ENCODE measurements at places on chromosomes 3 and 15.

DNA sequence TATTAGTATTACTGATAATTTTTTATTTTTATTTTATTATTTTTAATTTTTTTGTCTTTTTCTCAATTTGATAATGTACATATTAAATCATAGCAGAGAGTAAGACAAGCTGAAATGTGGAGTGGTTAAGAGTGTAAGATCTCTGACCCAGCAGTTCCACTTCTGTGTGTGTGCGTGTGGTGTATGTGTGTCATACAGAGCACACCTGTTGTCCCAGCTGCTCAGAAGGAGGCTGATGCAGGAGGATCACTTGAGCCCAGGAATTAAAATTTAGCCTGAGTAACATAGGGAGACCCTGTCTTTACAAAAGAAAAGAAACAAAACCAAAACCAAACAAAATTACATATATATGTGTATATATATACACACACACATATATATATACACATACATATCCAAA is 1.4 kb upstream of the CIDEC start:
- no peak for DNase-seq
- H3K27me3 ChIP-seq: no peaks in the 10 kb centered on the region
- no peaks in the 10 kb centered on the region for H3K36me3 ChIP-seq
- H3K4me3 ChIP-seq: no peak overlapping the region
- no peaks in the 10 kb centered on the region for H3K4me1 ChIP-seq

DNA sequence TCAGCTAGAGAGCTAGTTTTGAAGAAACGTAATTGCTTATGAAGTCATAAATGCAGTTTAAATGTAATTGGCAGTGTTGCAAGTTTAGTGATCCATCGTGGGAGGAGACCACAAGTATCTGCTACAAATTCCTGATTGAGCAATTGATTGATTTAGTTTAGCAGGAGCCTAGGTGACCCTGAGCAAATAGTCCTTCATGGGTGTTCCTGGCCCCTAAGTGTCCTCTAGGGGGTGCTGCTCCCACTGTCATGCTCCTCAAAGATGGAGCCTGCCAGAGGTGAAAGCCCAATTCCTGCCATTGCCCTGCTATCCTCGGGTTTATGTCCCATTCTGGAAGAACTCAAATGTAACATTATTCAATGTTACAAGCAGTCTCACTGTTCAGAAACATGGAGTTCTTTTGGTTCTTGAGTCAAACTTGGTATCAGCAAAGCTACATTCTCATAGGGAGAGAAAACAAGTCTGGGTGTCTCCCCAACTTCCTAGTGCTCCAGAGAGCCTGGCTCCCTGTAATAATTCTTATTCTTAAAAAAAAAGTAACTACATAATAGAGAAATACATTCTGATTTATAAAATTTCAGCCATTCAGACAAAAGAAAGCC is 29.8 kb upstream of the SENP5 start:
- H3K36me3 ChIP-seq: peaks cover under 1% of the 10 kb centered on the region
- H3K27me3 ChIP-seq: no peaks in the 10 kb centered on the region
- H3K4me3 ChIP-seq: no peak overlapping the region
- H3K27ac ChIP-seq: no peak overlapping the region

DNA sequence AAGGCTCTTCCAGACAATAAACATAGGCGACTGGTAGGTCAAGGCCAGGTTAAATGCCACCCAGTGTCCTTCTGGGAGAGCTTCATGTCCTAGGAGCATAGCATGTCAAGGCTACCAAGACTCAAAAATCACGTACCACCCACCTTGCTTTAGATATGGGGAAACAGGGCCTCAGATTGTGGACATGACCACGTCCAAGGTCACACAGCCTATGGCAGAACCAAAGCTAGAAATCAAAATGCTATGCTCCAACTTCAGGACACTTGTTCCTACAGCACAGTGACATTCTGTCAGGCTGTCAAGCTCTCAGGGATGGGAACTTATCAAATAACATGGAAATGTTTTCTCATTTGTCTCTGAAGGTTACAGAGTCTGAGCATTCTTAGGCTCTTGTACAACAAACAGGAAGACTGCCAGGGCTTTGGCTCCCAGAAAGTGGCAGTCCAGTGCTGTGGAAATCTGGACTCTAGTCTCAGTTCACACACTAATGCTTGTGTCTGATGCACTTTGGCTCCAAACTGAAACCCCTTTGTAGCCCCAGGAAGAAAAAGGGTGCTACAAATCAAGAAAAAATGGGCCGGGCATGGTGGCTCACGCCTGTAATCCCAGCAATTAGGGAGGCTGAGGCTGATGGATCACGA is 170.4 kb upstream of the LPP start:
- H3K27me3 ChIP-seq: no peaks in the 10 kb centered on the region
- H3K4me3 ChIP-seq: no peak overlapping the region
- no peaks in the 10 kb centered on the region for H3K36me3 ChIP-seq

DNA sequence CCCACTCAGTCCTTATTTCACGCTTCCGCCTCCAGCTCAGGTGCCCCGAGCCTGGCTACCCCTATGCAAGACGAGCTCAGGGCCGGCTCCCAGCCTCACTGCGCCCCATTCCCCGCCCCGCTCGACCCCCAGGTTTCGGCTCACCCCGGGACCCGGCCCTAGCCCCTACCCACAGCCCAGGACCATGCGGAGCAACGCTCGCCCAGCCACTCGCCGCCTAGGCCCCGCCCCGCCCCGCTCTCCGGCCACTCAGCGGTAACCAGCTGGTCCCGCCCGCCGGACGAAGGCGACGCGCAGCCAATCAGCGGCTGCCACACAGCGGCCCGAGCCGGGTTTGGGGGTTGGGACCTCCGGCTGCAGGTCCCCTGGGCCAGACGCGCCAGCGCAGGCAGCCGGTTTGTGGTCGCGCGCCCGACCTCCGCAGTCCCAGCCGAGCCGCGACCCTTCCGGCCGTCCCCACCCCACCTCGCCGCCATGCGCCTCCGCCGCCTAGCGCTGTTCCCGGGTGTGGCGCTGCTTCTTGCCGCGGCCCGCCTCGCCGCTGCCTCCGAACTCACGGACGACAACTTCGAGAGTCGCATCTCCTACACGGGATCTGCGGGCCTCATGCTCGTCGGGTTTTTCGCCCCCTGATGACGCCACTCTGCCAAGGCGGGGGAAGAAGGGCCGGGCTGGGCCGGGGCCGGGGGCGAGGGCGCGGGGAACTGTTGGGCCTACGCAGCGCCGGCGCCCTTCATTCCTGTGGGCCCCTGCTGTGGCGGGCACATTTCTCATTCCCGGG is at the start of gene CATSPER2:
Gene CATSPER2, minus strand, starts transcription at position 196 of the 781 bp plus-strand sequence. CDS start 783 bp downstream, outside the sequence.
- H3K27ac ChIP-seq: no peak within 1 kb of the TSS
- H3K36me3 ChIP-seq: no peaks in the 10 kb centered on the region
- no peaks in the 10 kb centered on the region for H3K4me1 ChIP-seq

DNA sequence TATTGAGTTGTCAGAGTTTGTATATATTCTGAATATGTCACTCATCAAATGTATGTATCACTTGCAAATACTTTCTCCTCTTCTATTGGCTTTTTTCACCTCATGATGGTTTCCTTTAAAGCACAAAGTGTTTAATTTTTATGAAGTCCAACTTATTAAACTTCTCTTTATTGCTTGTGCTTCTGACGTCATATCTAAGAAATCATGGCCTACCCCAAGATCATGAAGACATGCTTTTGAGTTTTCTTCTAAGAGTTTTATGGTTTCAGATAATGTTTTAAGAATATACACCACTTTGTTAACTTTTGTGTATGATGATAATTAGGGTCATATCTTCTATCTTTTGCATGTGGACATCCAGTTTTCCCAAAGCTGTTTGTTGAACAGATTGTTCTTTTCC is 417.2 kb upstream of the ATP10A start:
- H3K36me3 ChIP-seq: no peaks in the 10 kb centered on the region
- DNase-seq: no peak
- no peak overlapping the region for H3K27ac ChIP-seq

- no peaks in the 10 kb centered on the region for H3K4me1 ChIP-seq
- no peak overlapping the region for H3K4me3 ChIP-seq
- H3K27me3 ChIP-seq: no peaks in the 10 kb centered on the region
- H3K36me3 ChIP-seq: no peaks in the 10 kb centered on the region
- no peak overlapping the region for H3K27ac ChIP-seq
- no peak for DNase-seq
Measured at GRCh38 chr3:77370413-77370812, 330.5 kb downstream of the ROBO2 start.

DNA sequence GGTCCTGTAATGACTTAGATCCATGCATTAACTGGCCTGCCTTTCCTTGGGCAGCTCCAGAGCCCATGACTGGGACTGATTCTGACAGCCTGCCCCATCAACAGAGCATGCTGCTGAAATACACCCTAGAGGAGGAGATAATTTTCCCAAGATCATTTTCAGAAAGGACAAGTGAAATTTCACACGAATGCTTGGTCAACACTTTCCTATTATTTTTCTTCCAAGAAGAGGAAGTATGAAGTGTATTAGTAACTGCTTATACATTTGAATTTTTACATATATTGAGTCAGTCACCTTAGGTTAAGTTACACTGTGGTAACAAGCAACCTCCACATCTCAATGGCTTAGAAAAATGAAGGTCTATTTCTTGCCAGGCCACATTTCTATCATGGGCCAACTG is 9.7 kb upstream of the NMNAT3 start:
- H3K36me3 ChIP-seq: no peaks in the 10 kb centered on the region
- H3K27me3 ChIP-seq: no peaks in the 10 kb centered on the region
- no peaks in the 10 kb centered on the region for H3K4me1 ChIP-seq
- H3K4me3 ChIP-seq: no peak overlapping the region

DNA sequence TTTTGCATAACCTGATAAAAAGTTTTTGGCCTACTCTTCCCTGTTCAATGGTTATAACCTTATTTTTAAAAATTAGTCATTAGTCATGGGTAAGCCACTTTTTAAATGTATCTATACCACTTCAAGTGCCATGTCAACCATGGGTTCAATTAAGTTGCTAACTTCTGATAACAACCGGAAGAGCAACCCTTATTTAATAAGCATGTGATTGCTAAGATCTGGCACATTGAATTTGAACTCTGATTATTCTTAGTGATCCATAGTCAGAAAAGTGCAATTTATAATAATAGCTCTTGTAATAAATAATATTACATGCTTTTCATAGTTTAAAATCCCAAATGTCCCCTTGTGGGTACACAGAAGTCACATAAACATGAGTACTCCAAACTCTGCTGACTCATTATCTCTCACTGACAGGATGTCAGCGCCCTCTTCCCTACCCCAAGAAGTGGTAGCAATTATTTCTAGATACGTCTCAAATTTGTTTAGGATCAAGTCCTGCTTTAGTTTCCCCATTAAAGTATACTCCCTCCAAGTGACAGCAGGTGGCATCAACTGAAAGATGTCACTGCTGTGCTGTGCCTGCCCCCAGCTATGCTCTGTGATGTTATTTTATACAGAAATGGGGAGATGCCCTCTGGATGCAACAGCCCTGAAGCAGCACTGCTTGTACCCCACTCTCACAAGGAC is 18.6 kb downstream of the SAMD7 start:
- H3K27ac ChIP-seq: no peak overlapping the region
- H3K36me3 ChIP-seq: no peaks in the 10 kb centered on the region
- H3K4me1 ChIP-seq: no peaks in the 10 kb centered on the region
- no peaks in the 10 kb centered on the region for H3K27me3 ChIP-seq
- no peak for DNase-seq
- H3K4me3 ChIP-seq: no peak overlapping the region

DNA sequence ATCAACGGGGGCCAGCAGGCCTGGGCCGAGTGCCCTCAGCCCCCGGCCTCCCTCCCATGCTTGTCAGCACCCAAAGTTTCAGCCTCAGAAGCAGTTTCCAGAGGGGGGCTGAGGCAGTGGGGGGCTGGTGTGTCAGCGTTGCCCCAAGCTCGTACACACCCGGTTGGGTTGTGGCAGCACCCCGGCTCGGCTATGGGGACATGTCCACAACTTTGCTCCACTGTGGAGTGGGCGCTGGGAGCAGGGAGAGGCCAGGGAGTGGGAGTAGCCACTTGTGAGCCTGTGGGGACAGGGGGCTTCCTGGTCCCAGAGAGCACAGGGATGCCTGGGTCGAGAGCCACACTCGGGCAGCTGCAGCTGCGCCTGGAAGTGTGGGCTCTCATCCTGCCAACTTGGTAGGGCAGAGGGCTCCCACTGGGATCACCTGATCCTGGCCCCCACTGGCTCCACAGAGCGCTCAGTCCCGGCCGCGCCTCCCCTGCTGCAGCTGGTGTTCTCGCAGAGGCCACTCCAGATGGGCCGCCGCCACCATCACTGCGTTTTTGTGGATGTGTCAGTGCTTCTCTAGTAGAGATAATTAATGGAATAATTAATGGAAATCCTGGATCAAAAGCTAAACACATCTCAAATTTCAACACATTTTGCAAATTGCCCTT is 75.1 kb downstream of the NR1D2 start:
- H3K36me3 ChIP-seq: no peaks in the 10 kb centered on the region
- H3K27ac ChIP-seq: no peak overlapping the region
- H3K27me3 ChIP-seq: no peaks in the 10 kb centered on the region
- no peaks in the 10 kb centered on the region for H3K4me1 ChIP-seq
- no peak for DNase-seq

- H3K4me3 ChIP-seq: no peak overlapping the region
- no peak for DNase-seq
- no peaks in the 10 kb centered on the region for H3K36me3 ChIP-seq
- no peaks in the 10 kb centered on the region for H3K4me1 ChIP-seq
- no peak overlapping the region for H3K27ac ChIP-seq
Measured at GRCh38 chr15:76169018-76169417, 109.2 kb downstream of the TMEM266 start.

GRCh38 chr3:173138026-173138425 is 3.0 kb downstream of the SPATA16 start:
- no peak overlapping the region for H3K4me3 ChIP-seq
- DNase-seq: no peak
- no peaks in the 10 kb centered on the region for H3K27me3 ChIP-seq
- no peak overlapping the region for H3K27ac ChIP-seq
